Melanocyte of skin (primary cell): ENCODE measurements at places on chromosomes 6 and 20. TPM values are rescaled to one million over a fixed set of nuclear protein-coding genes. Genes with fewer than 3 reads are reported as not detected.

Gene IRF4
- 182 and 186 TPM in 2 replicates for total RNA-seq

Gene ADGB
- total RNA-seq, result not detected in 2 replicates

Gene LY6G5B
- total RNA-seq, result 2.1 and 2.9 TPM in 2 replicates

Gene PHACTR2
- 19.6 and 35.2 TPM in 2 replicates for total RNA-seq

Gene HLA-DMB
- 4.5 and 18.5 TPM in 2 replicates for total RNA-seq

Gene ROMO1
- 111 and 175 TPM in 2 replicates for total RNA-seq

Gene PANK2
- total RNA-seq, result 49.6 and 56.7 TPM in 2 replicates

Gene LPIN3
- 11.4 and 13.4 TPM in 2 replicates for total RNA-seq

Gene BEND3
- 5.3 and 6.0 TPM in 2 replicates for total RNA-seq

Gene NFS1
- total RNA-seq, result 30.0 and 31.9 TPM in 2 replicates

Gene ALDH8A1
- total RNA-seq, result 0.36 and 0.69 TPM in 2 replicates

Gene MAS1
- not detected in 2 replicates for total RNA-seq

Gene GSTA2
- total RNA-seq, result under 0.01 TPM in 1 of 2 replicates, not detected in the other

Gene SLC32A1
- total RNA-seq, result not detected in 2 replicates

Gene IP6K3
- 1.8 and 4.1 TPM in 2 replicates for total RNA-seq

Gene LIN28B
- under 0.01 TPM in 1 of 2 replicates, not detected in the other for total RNA-seq

Gene PDE10A
- total RNA-seq, result 285 and 410 TPM in 2 replicates

Gene RBPJL
- not detected in 2 replicates for total RNA-seq

Gene TAAR1
- not detected in 2 replicates for total RNA-seq

Gene FERMT1
- under 0.01 TPM in 1 of 2 replicates, not detected in the other for total RNA-seq

Gene OPN5
- not detected in 2 replicates for total RNA-seq

Gene HLA-DRB5
- total RNA-seq, result 0.34 and 8.4 TPM in 2 replicates

Gene TRAPPC3L
- total RNA-seq, result not detected in 2 replicates

Gene SOX4
- 27.9 and 31.3 TPM in 2 replicates for total RNA-seq

Gene TRIM15
- not detected in 2 replicates for total RNA-seq

Gene EPPIN
- total RNA-seq, result not detected in 2 replicates

Gene MCCD1
- not detected in 2 replicates for total RNA-seq

Gene ENPP3
- total RNA-seq, result under 0.01 and 0.31 TPM in 2 replicates

Gene ACSS1
- total RNA-seq, result 16.7 and 29.8 TPM in 2 replicates

Gene GUCA1A
- 0.34 and 0.36 TPM in 2 replicates for total RNA-seq
